ENCODE measurements at places on chromosomes 7 and 10. TPM values are rescaled to one million over a fixed set of nuclear protein-coding genes. Genes with fewer than 3 reads are reported as not detected.

Gene ELOVL3
- total RNA-seq: 0.40 TPM

Gene ITGB8
- total RNA-seq: 13.9 TPM

Gene TAS2R16
- not detected for total RNA-seq

Gene PRPS1L1
- not detected for total RNA-seq

Gene PTPRN2
- 3.6 TPM for total RNA-seq

Data from PC-3 (cell line).